Retinal pigment epithelial cell (primary cell): ENCODE measurements at places on chromosomes 13 and 19.

DNA sequence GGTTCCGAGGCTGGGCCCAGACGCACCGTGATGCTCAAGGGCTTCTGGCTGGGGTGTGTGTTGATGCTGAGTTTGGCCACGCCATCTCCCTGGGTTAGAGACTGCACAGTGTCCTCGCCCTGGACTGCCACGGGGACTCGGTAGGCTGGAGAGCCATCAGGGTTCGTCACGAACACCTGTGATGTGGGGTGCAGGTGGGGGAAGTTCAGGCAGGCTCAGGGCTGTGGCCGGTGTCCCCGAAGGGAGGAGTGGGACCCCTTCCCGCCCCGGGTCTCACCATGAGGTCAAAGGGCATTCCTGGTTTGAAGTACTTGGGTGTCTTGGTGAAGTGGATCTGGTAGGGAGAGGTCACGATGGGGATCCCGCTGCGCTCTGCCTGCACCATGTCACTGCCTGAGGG is 8.2 kb downstream of the C3 start:
- no peak for DNase-seq

- DNase-seq = no peak
These were observed 14.7 kb downstream of the TECR start for GRCh38 chr19:14544047-14544446.

- DNase-seq = no peak
These were observed 10.4 kb upstream of the ITM2B start for GRCh38 chr13:48222358-48223301.

DNA sequence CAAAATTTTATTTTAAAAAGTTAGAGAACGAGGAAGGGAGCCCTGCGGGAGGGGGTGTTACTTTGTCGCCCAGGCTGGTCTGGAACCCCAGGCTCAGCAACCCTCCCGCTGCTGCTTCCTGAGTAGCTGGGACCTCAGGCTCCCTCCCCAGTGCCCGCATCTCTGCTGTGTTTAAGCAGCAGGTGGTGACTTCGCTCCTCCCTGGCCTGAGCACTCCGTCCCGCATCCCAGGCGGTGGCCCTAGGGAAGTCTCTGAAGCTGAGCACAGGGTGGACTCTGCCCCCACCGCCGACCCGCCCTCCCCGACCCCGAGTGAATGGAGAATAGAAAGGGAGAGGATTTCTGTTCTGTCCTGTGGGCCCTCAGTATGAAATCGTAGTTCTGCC is 30.5 kb downstream of the ZNF701 start:
- no peak for DNase-seq

DNA sequence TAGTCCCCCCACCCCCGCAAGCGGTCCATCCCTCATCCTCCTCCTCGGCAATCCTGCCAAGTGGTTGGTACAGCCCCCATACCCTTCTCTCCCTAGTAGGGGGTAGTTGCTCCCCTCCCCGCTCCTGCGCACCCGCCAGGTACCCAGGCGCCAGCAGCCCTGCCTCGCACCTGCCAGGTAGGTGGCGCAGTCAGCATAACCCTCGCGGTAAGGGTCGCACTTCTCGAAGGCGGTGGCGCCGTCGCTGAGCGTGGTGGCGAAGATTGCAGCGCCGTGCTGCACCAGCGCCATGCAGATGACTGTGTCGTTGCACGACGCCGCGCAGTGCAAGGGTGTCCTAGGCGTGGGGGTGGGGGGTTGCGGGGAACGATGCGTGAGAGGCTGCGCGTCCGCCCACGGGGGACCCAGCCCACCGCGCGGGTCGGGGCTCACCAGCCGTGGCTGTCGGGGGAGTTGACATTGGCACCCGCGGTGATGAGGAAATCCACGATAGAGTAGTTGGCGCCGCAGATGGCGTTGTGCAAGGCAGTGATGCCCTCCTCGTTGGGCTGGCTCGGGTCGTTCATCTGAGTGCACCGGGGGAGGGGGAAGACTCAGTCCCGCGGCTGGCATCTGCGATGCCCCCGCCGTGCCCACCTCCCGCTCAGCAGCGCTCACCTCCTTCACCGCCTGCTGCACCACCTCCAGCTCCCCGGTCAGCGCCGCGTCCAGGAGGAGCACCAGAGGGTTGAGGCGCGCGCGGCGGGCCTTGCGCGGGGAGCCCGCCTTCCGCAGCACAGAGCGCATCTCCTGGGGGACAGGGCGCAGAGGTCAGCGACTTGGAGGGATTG is 15.2 kb upstream of the ERCC2 start:
- no peak for DNase-seq

- no peak for DNase-seq
These were observed 693.1 kb upstream of the SLC10A2 start for GRCh38 chr13:103759361-103759760.
